ENCODE measurements at places on chromosomes 1 and 21.
A peak's percentile ranks its signal among the peaks of the same experiment; 100 is the strongest.

GRCh38 chr1:89525169-89525855 is 683 bp downstream of the LRRC8B start:
- DNase-seq: no peak

GRCh38 chr1:1167398-1167821 is 6.3 kb upstream of the TTLL10 start:
- no peak for DNase-seq

- peak; percentile 74 for DNase-seq
These were observed 19.8 kb downstream of the SPRTN start for GRCh38 chr1:231357831-231358354.

- no peak for DNase-seq
These were observed 156.2 kb downstream of the TNFSF18 start for GRCh38 chr1:172894349-172895049.

- DNase-seq: peak; percentile 23
These were observed 645.0 kb upstream of the PTBP2 start for GRCh38 chr1:96076589-96076988.

GRCh38 chr1:33358795-33359503 is 38.1 kb upstream of the A3GALT2 start:
- DNase-seq: no peak

GRCh38 chr1:221739677-221740025 is 2.2 kb downstream of the DUSP10 start:
- DNase-seq: no peak

GRCh38 chr1:21447311-21447710 is 7.4 kb downstream of the NBPF3 start:
- DNase-seq: no peak

All from RCC 7860 (cell line).